ENCODE measurements at places on chromosomes 1 and 21.

- no peak for DNase-seq
Observed at GRCh38 chr1:89587729-89588161, 45.2 kb upstream of the LRRC8C start.

GRCh38 chr1:195576641-195577040 is 1031.6 kb downstream of the KCNT2 start:
- DNase-seq: no peak

- no peak for DNase-seq
Observed at GRCh38 chr1:17932164-17932563, 175.4 kb upstream of the IGSF21 start.

DNA sequence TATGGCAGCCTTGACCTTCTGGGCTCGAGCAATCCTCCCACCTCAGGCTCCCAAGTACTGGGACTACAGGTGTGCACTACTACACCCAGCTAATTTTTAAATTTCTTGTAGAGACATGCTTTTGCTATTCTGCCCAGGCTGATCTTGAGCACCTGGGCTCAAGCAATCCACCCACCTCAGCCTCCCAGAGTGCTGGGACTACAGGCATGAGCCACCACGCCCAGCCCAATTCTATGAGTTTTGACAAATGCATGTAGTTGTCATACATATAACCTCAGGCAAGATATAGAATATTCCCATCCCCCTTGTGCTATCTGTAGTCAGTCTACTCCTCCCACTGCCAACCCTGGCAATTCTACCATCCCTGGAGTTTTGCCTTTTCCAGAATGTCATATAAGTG is 38.7 kb upstream of the TTC22 start:
- no peak for DNase-seq

DNA sequence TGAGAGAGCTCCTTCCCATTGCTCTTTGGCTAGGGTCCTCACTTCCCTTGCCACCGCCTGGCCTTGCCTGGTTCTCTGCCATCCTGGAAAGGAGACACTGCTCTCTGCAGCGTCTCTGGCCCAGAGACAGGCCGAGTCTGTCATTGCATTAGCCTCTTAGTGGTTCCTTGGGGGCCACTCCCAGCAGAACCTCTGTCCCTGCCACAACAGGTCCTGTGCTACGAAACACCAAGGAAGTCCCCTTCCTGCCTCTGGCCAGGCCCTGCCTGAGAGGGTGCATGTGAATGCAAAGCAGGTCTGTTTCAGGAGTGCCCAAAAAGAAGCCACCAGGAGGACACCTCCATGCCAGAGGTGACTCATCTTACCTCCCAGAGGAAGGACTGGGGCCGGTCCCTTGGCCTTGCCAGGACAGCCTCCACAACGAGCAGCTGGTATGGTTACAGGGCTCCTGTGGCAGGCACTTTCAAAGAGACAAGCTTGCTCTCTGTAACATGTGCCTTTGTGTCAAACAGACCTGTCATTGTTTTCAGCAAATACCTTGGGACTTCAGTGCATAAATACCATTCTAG is 59.6 kb downstream of the VPS26C start:
- DNase-seq: no peak

DNA sequence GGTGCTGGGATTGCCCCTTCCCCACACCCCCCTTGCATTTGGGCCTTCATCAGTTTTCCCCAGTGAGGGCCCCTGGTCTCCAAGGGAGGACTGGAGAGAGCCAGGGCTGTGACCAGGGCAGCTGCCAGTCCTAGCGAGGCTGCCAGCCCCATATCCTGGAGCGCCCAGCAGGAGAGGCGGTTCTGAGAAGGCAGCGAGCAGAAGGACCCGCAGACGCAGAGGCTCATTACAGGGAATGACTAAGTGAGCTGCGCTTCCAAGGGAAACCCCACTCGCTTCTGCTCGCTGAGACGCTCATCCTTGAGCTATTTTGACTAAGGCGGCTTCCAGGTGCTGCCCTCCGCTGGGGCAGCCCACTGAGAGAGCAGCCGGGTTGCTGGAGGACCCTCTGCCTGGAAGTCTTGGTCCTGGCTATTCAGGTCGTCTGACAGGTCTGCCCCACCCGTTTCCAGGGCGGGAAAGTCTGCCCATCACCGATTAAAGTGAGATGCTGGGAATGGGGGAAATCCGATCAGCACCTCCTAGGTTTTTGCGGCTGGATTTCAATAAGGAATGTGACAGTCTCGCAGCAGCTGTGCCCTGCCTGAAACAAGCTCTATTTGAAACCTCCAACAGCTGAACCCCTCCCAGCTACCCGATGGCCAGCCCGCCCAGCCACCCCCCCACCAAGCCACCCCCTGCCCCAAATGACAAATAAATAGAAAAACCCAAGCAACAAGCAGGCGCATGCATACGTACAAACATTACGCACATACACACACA is 2.8 kb downstream of the KCNN3 start:
- peak; percentile 32 for DNase-seq

DNA sequence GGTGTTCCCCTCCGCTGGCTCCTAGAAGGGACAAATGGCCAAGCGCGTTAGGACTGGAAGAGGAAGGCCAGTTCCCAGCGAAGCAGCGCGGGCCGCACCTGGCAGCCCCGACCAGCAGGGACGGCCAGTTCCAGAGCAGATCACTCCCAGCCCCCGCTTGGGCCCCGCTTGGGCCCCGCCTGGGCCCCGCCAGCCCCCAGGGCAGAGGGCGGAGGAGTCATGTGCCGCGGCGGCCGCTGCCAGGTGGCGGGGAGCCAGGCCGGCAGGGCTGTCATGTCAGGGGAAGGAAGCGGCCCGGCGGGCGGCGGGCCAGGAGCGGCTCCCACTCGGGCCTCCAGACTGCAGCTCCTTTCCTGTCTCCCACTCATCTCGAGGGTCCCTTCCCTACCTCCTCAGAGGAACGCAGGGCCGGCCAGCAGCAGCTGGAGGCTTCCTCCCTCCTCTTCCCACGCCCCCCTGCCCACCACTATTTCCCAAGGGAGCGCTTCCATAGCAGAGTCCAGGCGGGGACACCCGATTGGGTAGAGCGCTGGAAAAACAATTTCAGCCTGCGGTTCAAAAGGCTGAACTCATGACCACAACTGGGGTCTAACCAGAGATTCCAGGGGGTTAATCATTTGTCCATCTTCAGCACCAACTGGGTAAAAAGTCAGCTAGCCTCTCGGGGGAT is 16.5 kb downstream of the ZNF697 start:
- DNase-seq: no peak

DNA sequence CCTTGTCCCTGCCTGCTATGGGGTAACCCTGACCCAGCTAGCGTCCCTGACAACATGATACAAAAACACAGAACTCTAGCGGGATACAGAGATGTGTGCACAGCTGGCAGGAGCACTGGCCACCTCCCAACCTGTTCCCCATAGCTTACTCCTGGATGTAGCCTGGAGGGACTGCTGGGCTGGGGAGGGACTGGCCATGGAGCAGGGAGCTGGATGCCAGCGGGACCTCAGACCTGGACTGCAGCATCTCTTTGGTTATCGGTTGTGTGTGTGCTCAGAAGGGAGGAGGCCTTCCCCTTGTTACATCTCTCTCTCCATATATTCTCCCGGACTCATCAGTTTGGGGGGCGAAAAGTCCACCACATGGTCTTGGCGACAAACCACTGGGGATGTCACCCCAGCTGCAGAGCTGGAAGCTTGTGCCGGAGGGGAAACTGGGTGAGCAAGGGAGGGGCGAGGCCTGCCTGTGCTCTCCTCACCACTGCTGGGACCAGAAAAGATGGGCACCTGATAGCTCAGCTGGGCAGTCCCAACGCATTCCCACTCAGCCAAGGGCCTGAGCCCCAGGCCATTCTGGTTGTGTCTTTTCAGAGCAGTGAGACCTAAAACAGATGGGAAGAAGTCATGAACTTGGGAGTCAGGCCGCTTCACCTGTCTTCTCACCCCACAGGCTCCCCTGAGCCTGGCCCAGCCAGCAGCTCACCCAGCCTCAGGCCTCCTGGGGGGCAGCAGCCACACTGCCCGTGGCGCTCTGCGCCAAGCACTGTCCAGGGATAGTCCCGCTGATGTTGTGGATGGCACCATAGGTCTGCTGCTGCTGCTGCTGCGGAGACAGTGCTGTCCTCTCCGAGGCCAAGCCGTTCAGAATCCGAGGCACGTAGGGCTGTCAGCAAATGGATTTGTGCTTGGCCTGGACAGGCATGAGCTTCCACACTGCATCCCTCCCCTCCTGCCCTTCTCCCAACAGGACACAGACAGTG is 35.6 kb downstream of the TMEM63A start:
- no peak for DNase-seq

DNA sequence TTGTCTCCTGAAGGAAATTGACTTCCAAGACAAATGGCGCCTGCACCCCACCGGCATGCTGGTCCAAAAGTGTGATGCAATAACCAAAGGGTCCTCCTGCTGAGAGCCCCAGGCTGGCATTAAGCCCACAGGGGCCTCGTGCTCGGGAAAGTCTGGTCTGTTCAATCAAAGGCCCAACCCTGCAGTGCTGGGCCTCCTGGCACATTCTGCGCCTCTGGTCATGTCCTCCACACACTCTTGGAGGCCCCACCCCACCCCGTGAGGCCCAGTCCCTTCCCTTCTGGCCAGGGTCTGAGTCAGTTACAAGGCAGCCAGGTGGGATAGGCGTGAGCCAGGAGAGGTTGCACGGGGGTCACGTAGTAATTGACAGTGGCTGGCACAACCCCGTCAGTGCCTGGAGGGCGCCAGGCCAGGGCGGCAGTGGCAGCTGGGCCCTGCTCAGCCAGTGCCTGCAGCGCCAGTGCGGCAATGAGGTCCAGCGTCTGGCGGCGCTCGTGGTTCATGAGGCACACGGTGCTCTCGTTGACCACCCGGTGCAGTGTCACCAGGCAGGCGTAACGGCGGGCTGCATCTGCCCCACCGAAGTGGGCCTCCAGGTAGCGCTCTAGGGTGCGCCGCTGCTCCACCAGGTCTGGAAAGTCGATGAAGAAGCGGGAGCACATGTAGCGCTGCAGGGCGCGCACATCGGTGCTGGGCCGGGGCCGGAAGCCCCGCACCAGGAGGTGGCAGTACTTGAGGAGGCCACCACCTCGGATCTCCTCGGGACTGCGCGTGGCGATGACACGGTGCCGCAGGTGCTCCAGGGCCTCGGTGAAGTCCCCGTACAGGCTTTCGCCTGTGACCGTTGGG is 6.8 kb downstream of the TENT5B start:
- DNase-seq: no peak

- DNase-seq: no peak
Observed at GRCh38 chr1:29650041-29650400, 413.7 kb downstream of the PTPRU start.

GRCh38 chr1:24862775-24863483 is 67.1 kb downstream of the RUNX3 start:
- no peak for DNase-seq

DNA sequence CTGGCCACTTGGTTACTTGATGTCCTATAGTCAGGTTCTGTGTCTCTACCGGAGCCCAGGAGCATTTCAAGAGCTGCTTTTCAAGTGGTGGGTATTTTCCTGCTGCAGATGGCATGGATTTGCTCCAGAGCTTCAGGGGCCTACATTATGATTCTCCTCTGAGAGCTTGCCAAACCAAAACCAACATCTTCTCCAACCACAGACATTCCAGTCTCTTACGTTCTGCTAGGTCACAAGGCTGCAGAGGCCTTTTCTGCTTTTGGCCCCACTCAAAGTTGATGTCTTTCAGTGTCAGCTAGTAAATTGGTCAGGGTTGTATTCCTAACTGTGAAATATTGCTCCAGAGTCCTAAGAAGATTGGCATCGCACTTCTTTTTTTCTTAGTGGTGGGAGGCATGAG is 14.7 kb upstream of the AQP10 start:
- DNase-seq: no peak

GRCh38 chr1:9349331-9349851 is 56.7 kb downstream of the SPSB1 start:
- no peak for DNase-seq

DNA sequence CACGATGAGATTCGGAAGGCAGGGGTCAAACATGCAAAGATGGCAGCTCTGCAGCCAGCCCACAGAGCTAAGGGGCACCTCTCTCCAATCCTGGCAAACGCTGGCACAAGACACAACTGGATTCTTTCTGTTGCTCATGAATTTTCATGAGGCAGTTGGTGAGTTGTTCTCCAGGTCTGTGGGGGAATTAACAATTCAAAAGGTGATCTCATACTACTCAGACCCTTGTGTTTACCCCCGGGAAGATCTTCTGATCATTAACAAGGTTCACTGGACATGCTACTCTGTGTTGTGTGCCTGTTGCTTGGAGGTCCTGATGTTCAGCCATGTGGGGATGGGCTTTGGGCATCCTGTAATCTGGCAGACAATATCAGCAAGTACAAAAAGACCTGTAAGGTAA is 128.9 kb downstream of the HHAT start:
- no peak for DNase-seq

GRCh38 chr1:177255411-177255810 is 84.7 kb downstream of the BRINP2 start:
- no peak for DNase-seq

DNA sequence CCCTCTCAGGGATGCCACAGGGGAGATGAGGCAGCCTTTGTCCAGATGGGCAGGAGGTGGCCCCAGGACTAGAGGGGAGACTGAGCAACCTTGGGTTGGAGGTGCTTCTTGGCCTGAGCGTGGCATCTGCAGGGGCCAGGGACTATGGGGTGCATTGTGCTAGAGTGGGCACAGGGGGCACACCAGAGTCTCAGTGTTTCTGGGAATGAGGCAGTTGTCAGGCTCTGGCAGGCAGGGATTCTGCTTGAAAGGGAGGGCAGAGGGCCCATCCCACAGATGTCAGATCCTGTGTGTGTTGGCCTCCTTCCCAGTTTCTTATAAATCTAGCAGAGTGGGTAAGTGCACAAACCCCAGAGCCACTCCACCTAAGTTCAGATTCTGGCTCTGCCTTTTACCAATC is 13.7 kb downstream of the LGR6 start:
- DNase-seq: peak; percentile 69

- DNase-seq: no peak
Observed at GRCh38 chr1:229059671-229060539, 211.0 kb upstream of the RAB4A start.

GRCh38 chr1:45103534-45103933 is 91.5 kb downstream of the UROD start:
- DNase-seq: no peak

- DNase-seq: peak; percentile 62
Observed at GRCh38 chr1:183270541-183271141, 84.6 kb downstream of the LAMC2 start.

- no peak for DNase-seq
Observed at GRCh38 chr1:111032295-111032897, 68.7 kb upstream of the LRIF1 start.

DNA sequence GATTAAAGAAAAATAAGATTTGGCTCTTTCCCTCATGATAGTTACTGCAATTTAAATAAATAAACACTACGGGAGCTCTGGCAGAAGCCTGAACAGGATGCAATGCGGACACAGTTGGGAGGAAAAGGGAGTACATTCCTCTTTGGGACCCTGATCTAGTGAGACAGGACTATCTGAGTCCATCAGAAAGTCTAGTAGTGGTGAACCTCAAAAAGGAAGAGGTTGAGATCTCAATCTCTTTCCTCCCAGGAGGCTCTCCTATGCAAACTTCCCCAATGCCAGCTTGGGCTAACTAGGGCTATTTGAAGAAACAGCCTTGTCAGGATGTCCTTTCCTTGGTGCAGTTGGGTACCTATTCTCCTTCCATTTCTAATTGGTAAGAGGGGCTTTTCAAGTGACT is 4.9 kb upstream of the ABCD3 start:
- no peak for DNase-seq

- no peak for DNase-seq
Observed at GRCh38 chr1:207839083-207839413, 71.9 kb downstream of the CD34 start.

- no peak for DNase-seq
Observed at GRCh38 chr1:228802386-228803220, 67.3 kb downstream of the RHOU start.
